ENCODE measurements at places on chromosomes 2 and 18.

GRCh38 chr2:100126201-100126600, 16.2 kb downstream of the AFF3 start:
- DNase-seq, result no peak

DNA sequence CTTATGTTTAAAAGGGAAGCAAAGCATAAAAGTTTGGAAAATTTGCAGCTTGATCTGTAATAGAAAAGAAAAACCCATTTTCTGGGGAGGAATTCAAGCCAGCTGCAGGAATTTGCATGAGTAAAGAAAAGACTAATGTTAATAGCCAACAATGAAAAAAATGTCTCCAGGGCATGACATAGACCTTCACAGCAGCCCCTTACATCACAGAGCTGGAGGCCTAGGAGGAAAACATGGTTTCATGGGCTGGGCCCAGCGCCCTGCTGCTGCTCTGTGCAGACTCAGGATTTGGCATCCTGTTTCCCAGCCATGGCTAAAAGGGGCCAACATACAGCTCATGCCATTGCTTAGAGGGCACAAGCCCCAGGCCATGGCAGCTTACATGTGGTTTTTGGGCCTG, 411.6 kb upstream of the MC4R start:
- no peak for DNase-seq

DNA sequence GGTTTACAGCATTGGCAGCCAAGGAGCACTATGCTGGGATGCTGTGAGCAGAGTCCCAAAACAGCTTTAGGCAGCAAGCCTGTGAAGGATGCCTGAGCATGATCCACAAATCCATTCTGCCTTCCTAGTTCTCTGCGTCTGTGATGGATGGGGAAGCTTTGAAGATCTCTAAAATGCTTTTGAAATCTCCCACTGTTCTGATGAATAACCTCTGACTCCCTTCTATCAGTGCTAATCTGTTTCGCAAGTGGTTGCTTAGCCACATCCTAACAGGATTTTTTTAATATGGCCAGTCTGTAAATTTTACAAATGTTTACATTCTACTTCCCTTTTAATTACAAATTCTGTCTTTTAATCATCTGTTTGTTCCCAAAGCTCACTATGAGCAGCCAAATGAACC, 319.2 kb downstream of the GULP1 start:
- no peak for DNase-seq

DNA sequence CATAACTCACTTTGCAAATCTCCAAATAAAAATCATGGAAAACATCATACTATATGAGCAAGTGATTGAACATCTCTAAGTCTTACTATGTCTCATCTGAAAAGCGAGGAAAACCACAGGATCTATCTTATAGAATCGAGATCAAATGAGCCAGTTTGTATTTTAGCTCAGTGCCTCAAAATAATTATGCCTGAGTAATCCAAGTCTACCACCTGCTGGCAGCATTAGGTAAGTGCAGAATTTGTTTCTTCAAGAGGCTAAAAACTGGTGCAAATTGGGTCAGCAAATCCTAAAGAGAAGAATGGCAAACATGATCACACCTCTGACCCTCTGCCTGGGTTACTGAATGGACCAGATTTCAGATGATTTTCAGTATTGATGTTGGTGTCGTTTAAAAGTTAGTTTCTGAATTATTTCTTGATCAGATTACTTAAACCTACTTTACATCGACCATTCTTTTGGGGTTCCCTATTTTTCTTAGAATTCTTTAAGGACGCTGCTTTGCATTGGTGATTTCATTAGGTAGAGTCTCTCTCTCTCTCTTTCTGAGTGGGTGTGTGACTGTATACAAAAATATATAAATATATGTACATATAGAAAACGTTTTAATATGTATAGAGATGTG, 12.7 kb upstream of the FHOD3 start:
- DNase-seq, result peak; percentile 39

DNA sequence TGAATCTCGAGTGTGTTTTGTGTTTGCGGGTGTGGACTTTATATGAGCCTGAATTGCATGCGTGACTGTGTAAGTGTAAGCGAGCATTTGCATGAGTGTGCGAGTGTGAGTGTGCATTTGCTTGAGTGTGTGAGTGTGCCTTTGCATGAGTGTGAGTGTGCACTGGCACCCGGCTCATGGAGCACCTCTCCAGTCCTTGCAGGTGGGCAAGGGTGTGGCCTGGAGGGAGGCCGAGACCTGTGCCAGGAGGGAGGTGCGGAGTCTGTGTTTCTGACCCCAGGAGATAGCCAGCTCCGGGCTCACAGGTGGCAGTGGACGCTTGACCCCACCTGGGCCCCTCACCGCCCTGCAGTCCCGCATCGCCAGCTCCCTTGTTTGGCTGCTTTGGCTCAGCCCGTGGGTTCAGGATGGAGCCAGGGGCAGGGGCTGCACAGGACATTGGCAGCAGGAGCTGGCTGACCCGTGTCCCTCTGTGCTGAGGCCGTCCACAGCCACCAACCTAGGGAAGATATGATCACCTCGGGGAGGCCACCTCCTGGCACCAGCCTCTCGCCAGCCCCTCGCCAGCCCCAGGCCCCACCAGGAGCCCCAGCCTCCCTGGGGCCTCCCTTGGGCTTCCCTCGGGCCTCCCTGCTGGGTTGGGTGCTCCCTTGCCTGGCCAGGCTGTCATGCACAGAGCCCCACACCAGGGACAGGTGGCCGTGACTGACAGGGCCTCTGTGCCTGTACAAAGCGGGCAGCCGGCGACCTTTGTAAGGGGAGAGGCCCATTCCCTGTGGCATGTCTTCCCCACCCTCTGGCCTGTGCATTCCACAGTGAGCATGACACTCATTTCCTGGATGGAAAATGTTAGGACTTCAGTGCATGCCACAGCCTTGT, 81.6 kb downstream of the PTGR3 start:
- DNase-seq, result no peak

DNA sequence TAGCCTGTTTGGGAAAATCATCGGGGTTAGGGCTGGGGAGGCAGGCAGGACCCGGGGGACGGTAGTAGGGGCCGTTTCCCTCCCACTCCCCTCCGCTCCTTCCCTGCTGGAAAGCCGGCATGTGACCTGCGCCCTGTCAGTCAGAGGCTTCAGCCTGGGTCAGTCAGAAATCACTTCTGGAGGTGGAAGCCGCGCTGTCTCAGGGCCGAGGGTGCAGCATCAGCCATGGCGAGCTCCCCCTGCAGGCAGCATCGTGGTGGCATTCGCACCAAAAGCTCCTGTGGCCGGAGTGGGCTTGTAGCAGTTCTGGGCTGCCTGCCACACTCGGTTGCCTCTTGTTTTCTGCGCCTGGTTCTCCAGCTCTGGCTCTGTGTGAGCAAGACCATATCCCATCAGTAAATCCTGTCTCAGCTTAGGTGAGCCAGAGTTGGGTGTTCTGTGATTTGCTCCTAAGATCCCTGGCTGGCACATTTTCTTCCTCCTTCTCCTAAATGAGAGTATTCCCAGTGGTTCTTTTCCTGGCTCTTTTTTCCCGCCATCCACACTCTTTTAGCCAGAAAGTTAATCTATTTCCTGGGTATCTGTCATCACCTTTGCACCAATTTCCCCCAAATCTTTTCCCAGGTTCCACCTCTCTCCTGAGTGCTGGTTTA, 123.9 kb upstream of the CD302 start:
- DNase-seq, result no peak

DNA sequence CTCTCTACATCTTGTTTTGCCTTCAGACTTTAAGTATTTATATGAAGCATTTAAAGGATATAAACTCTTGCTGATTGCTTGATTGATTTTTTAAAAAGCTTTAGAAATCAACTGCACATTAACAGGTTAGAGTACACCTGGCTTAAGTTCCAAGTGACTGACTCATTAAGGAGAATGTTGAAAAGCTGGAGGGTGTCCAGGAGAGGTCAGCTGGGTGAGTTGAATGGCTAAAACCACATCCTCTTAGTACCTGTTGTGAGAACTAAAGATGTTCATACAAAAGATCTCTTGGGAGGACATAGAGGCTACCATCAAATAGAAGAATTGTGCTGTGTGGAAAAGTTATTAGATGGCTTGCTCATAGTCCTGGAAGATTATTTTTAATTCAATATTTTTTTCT, 206.8 kb downstream of the TXNL1 start:
- no peak for DNase-seq

- DNase-seq, result no peak
These were observed 124.2 kb upstream of the SATB2 start for GRCh38 chr2:199581935-199582360.

DNA sequence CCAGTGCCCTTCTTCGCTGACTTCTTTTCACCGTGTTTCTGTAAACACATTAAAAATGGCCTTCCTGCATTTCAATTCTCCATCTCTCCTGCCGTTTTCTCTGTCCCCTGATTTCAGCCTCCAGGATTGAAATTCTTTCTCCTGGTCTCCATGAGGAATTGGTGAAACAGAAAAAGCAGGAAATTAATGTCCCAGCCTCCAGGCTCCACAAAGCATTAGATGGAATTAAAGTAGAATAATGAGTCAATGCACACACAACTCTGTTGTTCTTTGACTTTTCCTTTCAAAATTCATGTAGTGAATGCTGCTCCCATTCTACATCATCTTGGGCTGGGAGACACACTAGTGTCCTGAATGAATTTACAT, 209.5 kb downstream of the KLHL29 start:
- DNase-seq, result no peak

DNA sequence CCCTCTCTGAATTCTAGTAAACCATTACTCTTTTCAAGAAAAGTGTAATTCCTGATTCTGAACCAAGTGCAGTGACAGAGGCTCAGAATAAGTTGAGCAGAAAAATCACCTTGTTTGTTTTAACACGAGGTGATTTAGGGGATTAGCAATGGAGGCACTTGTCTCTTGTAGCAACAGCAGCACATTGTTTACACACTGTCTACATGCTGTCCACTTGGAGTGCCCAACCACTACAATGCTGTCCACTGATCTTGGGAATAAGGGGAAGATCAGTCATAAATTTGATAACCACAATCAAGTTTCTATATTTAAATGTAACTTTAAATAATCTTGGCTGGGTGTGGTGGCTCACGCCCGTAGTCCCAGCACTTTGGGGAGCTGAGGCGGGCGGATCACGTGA, 13.9 kb upstream of the RMND5A start:
- no peak for DNase-seq
